ENCODE measurements at places on chromosomes 12 and 14.

DNA sequence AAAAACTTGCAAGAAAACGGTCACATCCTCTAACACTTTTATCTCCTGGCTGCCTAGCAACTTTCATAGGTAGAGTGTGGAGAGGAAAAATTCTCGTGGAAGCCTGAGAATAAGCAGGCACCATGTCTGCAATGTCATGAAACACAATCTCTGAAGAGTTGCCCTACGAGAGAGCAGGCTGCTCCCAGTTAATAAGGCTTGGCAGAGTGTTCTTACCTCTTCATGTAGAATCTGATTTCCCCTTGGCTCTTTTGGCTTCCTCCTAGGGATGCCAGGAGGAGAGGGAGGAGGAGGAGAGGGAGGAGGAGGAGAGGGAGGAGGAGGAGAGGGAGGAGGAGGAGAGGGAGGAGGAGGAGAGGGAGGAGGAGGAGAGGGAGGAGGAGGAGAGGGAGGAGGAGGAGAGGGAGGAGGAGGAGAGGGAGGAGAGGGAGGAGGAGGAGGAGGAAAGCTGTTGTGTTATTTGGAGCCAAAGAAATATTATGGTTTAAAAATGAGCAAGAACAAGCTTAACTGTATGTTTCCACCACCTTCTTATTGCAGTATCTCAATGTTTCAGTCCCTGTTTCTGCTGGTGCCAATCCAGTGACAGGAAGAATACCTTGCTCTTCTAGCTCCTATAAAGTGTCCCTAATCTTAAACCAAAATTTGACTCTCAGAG lies 52.9 kb downstream of the EGLN3 start:
- DNase-seq, result no peak

- peak; percentile 35 for DNase-seq
These were observed 452.7 kb upstream of the PDE3A start for GRCh38 chr12:19915392-19916195.

GRCh38 chr12:110862329-110862728 lies 15.5 kb downstream of the CCDC63 start:
- DNase-seq, result no peak

DNA sequence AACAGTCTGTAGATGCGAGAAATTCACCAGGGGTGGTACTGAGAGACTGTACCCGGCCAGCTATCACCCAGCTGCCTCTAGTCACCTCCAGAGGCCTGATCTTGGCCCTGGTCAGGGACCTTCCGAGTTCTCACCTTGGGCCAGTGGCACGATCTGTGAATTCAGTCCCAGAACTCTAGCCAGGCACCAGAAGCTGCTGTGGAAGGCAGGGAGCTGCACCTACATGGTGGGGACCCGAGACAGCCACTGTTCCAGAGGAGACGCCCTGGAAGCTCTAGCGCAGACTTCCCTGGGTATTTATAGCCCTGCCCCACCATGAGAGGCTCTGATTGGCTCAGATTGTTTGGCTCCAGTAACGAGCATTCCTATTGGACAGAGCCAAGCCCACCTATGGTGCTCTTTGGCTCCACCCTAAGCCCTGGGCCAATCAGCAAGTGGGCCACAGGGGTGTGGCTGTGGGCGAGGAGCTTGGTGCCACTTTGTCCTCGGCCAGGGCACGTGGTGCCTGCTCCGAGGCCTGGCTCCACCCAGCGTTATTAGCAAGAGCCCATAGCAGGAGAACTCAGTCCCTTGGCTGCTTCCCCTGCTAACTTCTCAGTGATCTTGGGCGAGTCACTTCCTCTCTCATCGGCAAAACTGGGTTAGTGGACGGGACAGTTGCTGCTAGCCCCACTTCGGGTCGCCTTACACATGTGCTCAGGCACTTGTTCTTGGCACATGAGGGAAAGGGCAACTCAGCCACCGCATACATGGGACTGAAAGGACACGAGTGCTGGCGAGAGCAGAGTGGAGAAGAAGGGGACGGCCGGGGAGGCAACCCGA lies 89.0 kb upstream of the BCL11B start:
- DNase-seq, result no peak

DNA sequence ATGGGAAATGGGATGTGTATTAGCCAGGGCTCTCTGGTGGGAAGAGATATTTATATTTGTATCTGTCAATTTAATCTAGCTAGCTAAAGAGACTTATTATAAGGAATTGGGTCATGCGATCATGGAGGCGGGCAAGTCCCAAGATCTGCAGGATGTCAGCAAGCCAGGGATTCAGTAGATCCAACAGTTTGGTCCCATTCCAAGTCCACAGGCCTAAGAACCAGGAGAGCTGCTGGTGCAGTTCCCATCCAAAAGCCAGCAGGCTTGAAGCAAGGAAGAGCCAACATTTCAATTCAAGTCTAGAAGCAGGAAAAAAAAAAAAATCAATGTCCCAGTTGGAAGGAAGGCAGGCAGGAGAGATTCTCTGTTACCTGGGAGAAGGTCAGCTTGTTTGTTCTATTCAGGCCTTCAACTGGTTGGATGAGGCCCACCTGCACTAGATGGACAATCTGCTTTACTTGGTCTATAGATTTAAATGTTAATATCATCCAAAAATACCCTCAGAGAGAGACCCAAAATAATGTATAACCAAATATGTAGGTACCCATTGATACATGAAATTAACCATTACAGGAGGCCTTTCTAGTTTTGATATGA lies 60.7 kb upstream of the BCAT1 start:
- no peak for DNase-seq

GRCh38 chr14:86774916-86775315 lies 1218.1 kb downstream of the GALC start:
- DNase-seq, result no peak
